ENCODE measurements at places on chromosomes 2 and 18.

DNA sequence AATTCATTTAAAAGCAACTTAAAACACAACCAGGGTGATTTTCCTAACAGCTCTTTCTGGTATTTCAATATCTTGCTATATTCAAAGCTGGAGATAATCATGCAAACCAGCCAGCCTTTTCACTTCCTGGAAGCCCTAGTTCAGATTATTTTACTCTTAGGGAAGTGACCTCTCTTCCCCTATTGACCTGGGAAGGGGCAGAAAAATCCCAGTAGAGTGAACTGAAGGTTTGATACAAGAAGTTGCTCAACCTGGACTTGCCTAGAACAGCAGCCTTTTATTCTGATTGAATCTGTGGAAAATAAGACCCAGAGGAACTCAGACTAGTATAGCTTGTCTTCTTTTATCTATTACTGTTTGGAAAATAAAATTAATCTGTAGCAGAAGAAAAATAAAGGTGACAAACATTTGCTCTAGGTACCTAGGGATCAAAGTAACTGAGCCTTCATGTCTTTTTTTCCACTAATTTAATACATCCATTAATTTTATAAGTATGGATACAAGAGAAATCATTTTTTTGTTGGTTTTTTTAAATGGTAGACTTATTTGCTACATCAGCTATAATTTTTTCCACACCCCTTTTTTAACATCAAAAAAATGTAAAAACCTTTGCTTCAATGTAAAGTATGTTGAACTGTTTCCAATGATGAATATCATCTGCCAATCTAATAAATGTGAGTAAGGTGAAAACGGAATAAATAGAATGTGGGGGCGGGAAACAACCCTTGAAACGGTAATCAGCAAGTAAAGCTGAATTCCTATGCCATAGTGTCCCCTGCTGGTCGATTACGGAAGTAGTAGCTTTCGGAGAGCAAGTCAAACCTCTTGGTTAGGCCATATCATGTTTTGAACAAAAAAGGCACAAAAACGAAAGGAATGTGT lies 629.9 kb downstream of the NRXN1 start:
- DNase-seq: peak; percentile 38

DNA sequence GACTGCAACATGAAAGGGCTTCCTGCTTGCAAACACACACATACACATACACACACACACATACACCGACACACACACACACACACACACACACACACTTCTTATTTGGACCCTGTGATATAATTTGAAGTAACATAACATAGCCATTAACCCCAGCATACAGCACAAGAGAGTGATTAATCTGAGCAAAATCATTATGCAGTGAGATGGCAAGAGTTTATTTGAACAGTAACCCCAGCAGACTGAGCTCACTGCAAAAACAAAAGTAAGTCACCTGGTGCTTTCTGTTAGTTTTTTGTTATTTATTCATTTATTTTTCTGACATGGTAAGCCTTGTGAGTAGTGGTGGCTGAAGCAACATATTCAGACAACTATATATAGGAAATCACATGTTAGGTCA lies 93.7 kb downstream of the NOL4 start:
- DNase-seq: no peak

DNA sequence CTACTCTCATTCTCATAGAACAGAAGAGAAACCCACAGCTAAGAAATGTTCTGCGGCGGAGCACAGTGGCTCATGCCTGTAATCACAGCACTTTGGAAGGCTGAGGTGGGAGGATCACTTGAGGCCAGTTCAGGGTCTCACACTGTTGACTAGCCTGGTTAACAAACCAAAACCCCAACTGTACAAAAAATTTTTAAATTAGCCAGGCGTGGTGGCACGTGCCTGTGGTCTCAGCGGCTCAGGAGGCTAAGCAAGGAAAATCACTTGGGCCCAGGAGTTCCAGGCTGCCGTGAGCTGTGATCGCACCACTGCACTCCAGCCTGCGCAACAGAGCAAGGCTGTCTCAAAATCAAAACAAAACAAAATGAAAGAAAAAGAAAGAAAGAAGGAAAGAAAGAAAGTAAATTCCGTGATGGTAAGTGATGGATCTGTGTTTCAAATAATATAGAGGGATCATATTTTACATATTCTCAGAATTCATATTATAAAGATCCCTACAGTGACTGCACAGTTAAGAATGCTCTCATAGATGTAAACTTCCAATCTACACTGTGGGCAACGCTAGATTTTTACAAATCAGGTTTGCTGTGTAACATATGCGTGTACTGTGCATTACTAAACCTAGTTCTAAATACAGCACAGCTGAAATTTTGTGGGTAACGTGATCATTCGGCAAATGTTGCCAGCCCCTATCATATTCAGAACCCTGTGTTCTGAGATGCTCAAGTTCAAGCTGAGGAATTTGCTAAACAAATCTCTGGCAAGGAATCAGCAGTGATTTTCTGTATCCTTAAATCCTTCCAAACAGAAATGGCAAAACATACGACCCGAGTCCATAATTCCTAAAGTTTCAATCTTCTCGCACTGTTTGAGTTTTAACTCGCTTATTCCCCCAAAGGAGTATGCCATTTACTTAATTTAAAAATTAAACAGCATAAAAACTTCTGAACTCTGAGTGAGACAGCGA lies 1.2 kb upstream of the RAB12 start:
- DNase-seq: no peak

GRCh38 chr18:75116165-75116564 lies 92.8 kb downstream of the PTGR3 start:
- DNase-seq: no peak

DNA sequence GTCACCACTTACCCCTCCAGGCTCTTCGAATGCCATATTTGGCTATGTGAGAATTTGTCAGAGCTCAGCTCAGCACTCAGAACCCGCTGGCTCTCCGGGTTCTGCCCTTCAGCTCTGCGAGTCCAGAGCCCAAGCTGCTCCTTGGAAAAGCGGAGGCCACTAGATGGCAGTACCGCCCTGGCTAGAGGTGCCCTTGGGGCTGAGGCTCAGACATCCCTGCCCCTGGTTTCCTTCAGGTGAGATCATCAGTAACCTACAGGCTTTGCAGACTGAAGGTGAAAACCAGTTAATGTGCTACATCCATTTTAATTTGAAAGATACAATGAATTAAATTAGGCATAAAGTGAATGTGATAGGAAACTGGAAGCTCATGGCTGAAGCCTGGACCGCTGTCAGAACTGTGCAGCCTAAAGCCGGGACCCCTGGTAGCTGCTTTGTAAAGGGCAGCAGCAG lies 285.6 kb downstream of the AGAP1 start:
- DNase-seq: peak; percentile 75

- DNase-seq: peak; percentile 64
These were observed 46.2 kb upstream of the MGAT5 start for GRCh38 chr2:134207589-134208209.

DNA sequence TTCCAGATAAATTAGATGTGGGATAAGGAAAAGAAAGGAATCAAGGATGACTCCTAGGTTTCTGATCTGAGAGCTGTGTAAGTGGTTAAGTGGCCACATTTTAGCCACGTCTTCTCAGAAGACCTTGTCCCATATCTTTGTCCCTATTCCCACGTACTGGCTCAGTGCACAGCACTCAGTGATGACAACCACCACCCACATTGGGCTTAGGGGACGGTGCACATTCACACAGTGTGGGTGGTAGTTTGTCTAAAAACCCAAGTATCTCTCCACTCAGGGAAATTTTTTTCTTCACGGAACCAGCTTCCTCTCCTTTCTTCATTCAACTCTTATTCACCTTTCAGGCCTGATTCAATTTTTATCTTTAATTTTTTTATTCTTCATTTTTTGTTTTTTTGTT lies 30.6 kb upstream of the GCC2 start:
- no peak for DNase-seq

GRCh38 chr2:150531591-150531990 lies 44.1 kb upstream of the RND3 start:
- DNase-seq: no peak

Data from HEK293T (cell line).